ENCODE measurements at places on chromosomes 1 and 21. TPM values are rescaled to one million over a fixed set of nuclear protein-coding genes. Genes with fewer than 3 reads are reported as not detected.

CGN gene
- total RNA-seq, result 10.7 TPM

PLA2G2D gene
- total RNA-seq, result not detected

KRTAP12-2 gene
- total RNA-seq, result not detected

RHBG gene
- 0.14 TPM for total RNA-seq

CD52 gene
- total RNA-seq, result not detected

ZYG11A gene
- total RNA-seq, result 0.63 TPM

HMCN1 gene
- total RNA-seq, result 1.3 TPM

CRABP2 gene
- 591 TPM for total RNA-seq

SLC2A5 gene
- total RNA-seq, result 0.42 TPM

VWA5B1 gene
- total RNA-seq, result not detected

C1orf116 gene
- total RNA-seq, result 72.0 TPM

SPRR2G gene
- not detected for total RNA-seq

DENND2D gene
- 15.0 TPM for total RNA-seq

IGSF5 gene
- total RNA-seq, result not detected

SPRR1B gene
- total RNA-seq, result 2,304 TPM

CD164L2 gene
- 6.3 TPM for total RNA-seq

NKAIN1 gene
- not detected for total RNA-seq

SERTAD4 gene
- total RNA-seq, result 5.9 TPM

PLA2G2F gene
- total RNA-seq, result not detected

B3GALT2 gene
- total RNA-seq, result not detected

KCND3 gene
- under 0.01 TPM for total RNA-seq

ROR1 gene
- total RNA-seq, result 1.5 TPM

LORICRIN gene
- total RNA-seq, result not detected

TP73 gene
- total RNA-seq, result 9.5 TPM

RHBDL2 gene
- 12.6 TPM for total RNA-seq

CD244 gene
- total RNA-seq, result not detected

F13B gene
- not detected for total RNA-seq

HSD3B2 gene
- not detected for total RNA-seq

PRRX1 gene
- total RNA-seq, result 0.79 TPM

SETDB1 gene
- total RNA-seq, result 19.0 TPM

NID1 gene
- 6.3 TPM for total RNA-seq

DIRAS3 gene
- 0.46 TPM for total RNA-seq

VWA1 gene
- total RNA-seq, result 96.3 TPM

HHAT gene
- 3.3 TPM for total RNA-seq

MX2 gene
- total RNA-seq, result 0.35 TPM
